Epithelial cell of proximal tubule (primary cell): ENCODE measurements at places on chromosomes 5 and 9.

DNA sequence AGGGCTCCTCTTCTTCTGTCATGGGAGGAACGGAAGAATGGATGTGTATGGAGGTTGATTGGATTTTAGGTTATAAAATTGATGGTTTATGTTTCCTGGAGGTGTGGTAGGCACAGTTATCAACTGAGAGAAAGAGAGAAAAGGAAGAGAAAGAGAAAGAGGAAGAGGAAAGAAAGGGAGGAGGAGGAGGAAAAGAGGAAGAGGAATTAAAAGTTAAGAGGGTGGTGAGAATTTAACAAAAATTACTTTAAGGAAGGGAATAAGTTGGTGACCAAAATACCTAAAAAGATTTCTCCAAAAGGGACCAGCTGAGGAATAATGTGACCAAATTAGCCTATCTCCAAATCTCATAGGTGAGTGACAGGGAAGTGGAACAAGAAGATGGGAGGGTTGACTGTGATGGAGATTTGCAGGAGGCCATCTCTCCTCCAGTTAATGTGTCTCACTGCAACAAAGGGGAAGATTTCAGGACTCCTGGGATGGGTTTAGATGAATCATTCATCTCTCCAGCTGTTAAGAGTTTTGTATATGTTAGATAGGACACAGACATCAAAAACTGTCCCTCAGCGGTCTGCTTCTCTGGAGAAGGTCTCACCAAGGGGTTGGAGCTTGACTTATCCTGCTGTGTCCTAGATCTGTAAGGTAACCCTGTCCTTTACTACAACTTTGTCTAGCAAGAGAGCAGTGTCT lies 76.0 kb upstream of the TMC1 start:
- DNase-seq: no peak

DNA sequence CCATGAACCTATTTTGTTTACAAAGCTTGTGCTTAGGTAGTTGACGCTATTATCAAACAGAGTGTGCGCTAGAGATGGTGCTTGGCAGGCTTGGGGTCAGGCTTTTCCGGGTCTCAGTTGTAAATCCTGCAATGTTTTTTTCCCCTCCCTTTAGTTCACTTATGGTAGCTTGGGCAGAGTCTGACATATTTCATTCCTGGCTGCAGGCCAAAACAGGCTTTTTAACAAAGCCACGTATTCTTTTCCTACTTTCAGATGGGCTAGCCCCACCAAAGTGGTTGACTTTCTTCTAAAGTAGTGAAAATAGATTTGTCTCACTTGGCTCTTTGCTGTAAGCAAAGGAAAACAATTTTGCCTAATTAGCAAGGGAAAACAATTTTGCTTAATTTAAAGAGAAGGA lies 58.0 kb upstream of the FBN2 start:
- DNase-seq: no peak

DNA sequence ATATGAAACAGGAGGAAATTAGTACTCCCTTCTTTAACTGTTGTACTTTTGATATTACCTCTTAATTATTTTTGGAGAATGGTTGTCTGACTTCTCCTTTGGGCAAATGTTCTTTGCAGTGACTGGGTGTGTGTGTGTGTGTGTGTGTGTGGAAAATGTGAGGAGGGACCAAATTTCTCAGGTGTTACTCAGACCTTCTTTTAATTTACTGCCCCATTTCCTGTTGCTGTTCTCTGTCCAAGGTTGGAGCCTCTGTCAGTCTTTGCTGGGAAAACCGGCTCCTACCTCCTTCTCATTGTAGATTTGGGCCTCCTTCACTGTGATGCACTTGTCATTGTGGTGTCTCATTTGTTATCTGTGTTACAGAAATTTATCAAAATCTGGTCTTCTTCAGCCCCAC lies 68.4 kb downstream of the PBX3 start:
- DNase-seq: peak; percentile 22

GRCh38 chr9:127569886-127570401 lies 42.1 kb upstream of the STXBP1 start:
- no peak for DNase-seq

DNA sequence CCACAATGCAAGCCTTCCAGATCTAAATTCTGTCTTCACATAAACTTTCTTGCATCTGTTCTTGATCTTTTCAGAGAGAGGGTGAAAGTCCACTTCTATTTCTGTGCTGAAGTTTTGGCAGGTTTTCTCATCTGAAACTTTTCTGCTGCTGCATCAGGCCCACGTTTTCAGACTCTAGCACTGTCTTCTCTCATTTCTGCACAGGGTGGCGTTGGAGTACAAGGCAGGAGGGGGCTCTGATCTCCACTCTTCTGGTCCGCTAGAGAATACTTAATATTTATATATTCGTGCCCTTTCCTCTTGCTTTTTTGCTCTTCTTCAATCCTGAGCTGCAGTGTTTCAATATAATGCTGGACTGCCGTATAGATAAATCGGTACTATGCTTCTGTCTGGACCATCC lies 204.0 kb upstream of the PRDM9 start:
- DNase-seq: no peak
